ENCODE measurements at places on chromosomes 5 and 9.

- DNase-seq = no peak
Observed at GRCh38 chr5:158700231-158701006, 399.3 kb downstream of the EBF1 start.

DNA sequence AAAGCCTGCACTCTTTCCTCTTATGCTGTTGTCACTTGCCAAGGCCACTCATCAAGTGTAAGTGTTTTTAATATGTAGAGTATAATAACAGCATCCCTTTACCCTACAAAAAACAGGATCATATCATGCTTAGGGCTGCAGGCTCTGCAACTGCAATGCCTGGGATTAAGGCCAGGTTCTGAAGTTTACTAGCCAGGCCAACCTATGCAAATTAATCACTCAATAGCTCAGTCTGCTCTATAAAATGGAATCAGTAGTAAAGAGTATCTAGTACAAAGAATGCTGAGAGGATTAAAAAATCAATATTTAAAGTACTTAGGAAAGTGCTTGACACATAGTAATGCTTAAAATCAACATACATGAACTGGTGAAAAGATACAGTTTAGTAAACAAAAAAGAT, 253.3 kb downstream of the EDIL3 start:
- no peak for DNase-seq

DNA sequence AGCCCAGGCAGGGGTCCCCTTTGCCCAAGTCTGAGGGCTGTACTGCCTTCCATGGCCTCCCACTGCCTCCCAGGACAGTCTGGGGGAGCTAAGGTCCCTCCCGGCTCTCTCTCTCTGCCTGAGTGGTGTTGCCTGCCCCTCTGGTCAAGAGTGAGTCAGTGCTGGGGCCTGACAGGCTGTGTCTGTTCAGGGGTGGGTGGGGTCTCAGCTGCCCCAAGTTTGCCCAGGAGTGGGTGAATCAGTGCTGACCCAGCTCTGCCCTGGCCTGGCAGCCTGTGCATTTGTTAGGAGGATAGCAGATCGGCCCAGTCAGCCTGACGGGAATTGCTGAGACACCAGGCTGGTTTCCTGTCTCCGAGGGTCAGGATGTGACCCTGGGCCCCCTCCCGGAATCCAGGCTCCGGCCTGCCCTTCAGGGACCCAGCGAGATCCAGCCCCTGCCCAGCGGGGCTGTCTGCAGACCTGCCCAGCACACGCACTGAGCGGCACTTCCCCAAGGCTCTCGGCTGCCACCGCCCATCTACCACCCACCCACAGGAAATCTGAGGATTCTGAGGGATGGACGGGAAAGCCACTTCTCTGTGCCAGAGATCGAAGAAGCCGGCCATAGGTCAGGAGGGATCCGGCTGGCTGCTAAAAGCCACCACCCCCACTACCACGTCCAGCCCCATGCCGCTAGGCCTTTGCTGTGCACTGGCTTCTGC, 15.9 kb downstream of the ENG start:
- no peak for DNase-seq

DNA sequence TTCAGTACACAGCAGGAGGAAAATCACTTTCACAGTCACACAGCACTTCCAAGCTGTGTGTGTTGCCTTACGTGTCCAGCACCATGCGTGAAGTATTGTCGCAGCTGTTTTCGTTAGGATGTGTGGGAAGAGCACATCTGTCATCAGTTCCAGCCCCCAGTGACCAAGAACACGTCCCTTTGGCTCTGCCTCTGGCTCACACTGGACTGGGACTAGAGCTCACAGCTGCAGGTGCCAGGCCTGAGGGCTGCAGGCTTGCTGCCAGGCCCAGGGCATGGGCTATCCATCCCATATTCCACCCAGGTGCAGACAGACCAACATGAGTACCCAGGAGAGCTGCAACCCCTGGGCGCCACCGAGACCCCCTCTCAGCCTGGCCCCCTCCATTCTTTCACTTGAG, 60.5 kb upstream of the ANKRD33B start:
- DNase-seq = no peak

- no peak for DNase-seq
Observed at GRCh38 chr5:180495991-180496741, 2.0 kb downstream of the CNOT6 start.

All from cerebellar nuclear complex (tissue), 1 donor.